ENCODE measurements at places on chromosomes 6 and 20.

- no peak for DNase-seq
Measured at GRCh38 chr20:13274275-13274861, 53.3 kb downstream of the ISM1 start.

- DNase-seq = no peak
Measured at GRCh38 chr20:15627089-15627488, 946.2 kb downstream of the KIF16B start.

GRCh38 chr20:51100617-51101016 is 77.7 kb upstream of the KCNG1 start:
- no peak for DNase-seq

- no peak for DNase-seq
Measured at GRCh38 chr6:1463751-1464426, 74.5 kb downstream of the FOXF2 start.

GRCh38 chr6:15763364-15763763 is 100.5 kb upstream of the DTNBP1 start:
- no peak for DNase-seq

DNA sequence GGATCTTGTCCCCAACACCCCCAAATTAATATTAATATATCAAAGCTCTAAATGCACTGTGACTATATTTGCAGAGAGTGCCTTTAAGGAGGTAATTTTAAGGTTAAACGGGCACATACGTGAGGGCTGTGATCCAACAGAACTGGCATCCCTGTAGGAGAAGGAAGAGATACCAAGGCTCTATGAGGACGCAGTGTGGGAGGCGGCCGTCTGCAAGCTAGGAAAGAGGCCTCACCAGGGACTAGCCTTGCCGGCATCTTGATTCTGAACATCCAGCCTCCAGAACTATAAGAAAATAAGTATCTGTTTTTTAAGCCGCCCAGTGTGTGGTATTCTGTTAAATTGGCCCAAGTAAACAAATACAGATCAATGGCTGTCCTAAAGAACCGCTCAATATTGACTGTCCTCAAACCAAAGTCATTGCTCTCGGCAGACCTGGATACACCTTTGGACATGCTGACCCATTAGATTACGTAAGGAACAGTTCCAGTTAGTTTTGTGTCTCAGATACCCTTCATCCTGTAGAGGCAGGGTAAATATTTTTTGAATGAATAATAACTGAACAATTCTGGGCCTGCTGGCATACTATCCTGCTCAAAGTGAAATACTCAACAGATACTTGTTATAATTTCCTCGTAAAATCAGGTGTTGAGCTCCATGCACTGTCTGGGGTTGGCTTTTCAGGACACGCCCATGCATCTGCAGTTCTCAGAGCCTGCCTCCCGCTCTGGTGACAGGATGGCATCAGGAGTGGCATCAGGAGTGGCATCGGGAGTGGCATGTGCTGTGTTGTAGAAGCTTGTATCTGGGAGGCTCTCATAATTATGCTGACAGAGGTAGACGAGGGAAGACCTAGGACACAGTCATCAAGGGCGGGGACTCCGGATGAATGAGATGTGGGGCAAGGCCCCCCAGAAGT is 6.3 kb downstream of the PRR18 start:
- DNase-seq = no peak

DNA sequence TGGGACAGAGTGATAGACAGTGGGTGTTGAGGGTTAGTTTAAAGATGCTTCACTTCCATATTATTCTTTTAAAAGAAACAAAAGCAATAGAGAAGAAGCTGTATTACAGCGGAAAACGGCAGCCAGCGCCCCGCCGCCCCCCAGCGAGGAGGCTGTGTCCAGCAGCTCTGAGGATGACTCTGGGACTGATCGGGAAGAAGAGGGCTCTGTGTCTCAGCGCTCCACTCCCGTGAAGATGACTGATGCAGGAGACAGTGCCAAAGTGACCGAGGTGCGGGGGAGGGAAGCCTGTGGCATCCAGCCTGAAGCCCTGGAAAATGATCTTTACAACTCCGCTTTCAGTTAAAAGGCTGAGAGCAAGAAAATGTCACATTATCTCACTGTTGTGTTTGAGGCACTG is 100.2 kb downstream of the FIG4 start:
- peak; percentile 32 for DNase-seq

DNA sequence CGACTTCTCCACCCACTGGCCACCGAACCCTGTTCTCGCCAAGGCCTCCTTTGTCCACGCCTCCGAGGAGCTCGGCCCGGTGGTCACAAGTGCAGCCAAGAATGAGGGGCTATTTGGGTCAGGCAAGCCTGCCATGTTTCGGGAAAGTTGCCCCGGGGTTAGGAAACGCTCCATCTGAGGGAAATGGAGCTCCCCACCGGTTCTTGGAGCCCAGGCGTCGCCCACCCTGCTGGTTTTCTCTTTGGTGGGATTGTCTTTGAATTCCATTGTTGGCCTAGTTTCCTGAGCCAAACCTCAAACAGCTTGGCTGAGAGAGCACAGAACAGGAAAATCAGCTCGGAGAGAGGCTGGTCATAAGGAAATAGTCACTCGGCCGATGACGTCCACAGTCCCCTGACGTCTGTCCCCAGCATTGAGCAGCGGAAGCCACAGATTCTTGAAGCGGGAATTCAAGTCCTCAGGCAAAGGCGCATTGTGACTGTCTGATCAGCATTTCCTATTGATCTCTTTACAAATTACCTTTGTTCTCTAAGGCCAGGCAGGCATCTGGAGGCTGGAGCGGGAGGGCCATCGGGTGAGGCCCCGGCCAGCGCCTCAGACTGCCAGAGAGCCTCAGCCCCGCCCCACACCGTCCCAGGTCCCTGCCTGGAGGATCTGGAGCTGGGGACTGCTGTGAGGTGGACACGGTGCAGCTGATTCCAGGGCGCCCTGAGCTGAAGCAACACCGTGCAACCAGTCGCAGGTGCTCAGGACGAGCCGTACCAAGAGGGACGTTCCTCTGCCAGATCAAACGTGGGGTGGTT is 138.6 kb downstream of the DLL1 start:
- DNase-seq = no peak

- no peak for DNase-seq
Measured at GRCh38 chr6:20169119-20169557, 43.1 kb downstream of the MBOAT1 start.

DNA sequence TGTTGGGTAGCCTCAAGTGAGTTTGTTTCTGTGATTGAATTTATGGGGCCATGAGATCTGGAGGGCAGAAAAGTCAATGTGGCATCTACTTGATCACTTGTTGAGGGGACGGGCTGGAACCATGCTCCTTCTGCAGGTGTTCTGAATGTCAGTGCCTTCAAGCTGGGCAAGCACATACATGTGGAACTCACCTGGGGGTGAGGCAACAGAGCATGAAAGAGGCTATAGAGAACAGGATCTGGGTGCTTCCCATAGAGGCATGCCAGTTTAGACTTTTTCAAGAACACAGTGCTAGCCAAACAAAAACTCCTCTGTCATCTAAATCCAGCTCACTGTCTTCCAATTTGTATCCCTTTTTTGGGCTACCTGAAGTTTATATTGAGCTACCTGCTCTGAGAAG is 77.8 kb upstream of the SLC35B3 start:
- DNase-seq = no peak

DNA sequence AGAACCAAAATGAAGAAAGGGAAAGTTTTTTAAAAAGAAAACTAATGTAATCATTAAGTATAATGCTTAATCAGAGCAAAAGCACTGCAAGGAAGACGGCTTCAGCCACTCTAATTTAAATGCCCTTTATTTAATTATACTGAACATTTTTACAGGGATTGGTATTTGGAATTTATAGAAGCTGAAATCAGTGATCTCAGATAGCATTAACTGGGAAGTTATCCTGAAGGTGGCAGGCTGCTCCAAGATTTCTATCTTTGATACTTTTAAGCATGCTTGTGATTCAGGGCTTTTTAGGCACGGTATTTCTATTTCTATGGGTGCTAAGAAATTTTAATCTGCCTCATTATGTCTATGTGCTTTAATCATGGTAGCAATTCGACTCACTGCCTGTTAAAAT is 1.3 kb upstream of the NDUFAF4 start:
- peak; percentile 38 for DNase-seq

DNA sequence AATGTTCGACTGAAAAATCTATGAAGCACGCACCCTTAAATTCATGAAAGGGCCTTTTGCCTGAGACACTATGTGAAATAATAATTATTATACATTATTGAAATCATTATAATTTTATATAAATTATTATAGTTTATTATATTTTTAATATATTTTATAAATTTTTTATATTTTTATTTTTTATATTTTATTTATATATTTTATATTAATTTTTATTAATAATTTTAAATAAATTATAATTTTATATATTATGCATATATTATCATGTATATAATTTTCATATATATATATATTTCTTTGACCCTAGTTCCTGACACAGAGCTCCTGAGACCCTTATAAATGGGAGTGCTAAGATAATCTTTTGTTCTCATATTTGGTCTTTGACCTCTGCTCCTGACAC is 13.5 kb downstream of the NCR2 start:
- no peak for DNase-seq

- no peak for DNase-seq
Measured at GRCh38 chr6:56671160-56671559, 28.5 kb upstream of the DST start.

- no peak for DNase-seq
Measured at GRCh38 chr20:58130581-58130980, 97.9 kb downstream of the ANKRD60 start.

- no peak for DNase-seq
Measured at GRCh38 chr20:24056491-24056890, 67.9 kb upstream of the GGTLC1 start.

- no peak for DNase-seq
Measured at GRCh38 chr6:150001295-150002008, 23.9 kb downstream of the RAET1L start.

DNA sequence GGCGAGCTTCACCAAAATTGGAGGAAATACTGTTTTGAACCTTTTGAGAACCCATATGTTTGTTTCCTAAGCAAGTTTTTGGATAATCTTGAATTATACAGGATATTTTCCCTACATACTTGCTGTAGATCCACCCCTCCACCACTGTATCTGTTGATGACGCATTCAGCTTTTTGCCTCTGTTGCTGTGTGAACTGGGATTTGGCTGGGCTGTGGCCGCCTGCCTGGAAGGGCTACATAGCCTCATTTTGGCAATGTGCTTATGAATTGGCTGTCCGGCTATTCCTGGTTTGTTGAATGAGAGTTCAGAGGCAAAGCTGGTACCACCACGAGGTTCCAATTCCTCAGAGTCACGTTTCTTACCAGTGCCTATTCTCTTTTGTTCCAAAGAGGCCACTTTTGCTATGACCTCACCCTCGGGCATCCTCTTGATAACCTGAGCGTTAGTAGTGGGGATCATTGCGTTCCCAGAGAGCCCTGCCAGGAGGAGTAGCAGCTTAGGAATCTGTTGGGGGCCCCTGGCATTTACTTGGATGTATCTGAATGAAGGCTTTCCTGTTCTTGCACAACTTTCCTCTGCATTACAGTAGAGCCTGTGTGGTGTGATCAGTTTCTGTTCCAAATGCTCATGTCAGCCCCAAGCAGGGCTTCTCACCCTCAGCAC is 6.4 kb downstream of the FAM83D start:
- DNase-seq = no peak

GRCh38 chr6:3456395-3456897 is 404 bp downstream of the SLC22A23 start:
- DNase-seq = no peak

GRCh38 chr6:78117966-78118365 is 465.1 kb downstream of the MEI4 start:
- no peak for DNase-seq

DNA sequence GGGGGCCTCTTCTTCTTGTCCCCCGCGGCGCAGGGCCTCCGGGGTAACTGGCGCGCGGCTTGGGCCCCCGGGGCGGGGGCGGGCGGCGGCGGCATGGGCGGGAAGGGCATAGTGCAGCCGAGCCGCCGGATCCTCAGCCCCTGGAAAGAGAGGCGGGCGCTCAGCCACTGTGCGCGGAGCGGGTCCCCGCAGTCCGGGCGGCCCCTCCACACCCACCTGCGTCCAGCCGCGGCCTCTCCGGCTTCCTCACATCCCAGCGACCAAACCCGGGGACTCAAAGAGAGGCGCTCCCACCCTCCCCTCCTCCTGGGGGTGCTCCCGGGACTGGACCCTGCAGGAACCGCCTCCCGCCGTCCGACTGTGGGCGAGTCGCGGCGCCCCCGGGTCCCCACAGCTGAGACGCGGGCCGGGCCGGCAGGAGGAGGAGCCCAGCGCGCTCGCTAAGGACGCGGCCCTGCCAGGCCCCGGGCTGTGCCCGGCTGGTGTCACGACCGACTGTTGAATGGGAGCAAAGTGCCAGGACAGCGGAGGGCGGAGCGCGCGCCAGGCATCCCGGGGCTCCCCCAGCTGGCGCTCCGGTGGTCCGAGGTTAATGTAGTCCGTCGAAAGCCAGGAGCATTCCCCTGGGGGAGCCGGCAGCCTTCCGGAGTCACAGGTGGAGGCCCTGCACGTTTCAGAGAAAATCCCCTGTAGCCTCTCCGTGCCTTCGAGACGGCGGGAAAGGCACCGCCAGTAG is at the start of gene PRR18:
Gene PRR18, minus strand, starts transcription at position 360 of the 736 bp plus-strand sequence. Its CDS starts 250 bp downstream, at position 110.
- no peak for DNase-seq

DNA sequence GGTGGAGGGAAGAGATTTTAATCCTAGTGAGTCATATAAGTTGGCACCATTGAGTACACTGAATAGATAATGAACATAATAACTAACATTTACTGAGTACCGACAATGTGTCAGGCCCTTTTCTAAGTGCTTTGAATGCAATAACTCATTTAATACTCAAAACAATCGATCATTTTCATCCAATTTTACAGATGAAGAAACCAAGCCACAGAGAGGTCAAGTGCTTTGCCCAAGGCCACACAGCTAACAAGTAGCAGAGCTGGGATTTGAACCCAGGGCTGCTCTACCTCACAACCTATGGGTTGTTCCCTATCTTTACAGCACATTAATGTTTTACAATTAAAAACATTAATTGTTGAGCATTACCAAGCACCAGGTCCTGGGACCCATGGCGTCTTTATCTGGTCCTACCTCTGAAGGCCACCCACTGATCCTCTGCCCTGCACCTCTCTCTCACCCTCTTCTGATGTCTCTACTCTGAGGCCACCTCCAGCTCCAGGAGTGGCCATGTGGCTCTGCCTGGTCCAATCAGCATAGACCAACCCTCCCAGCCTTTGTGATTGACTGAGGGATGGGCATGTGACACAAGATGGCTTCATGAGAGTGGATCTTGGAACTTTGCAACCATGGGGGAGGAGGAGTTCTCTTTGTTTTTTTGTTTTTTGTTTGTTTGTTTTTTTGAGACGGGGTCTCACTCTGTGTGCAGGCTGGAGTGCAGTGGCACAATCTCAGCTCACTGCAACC is 83.9 kb downstream of the KCNB1 start:
- no peak for DNase-seq

DNA sequence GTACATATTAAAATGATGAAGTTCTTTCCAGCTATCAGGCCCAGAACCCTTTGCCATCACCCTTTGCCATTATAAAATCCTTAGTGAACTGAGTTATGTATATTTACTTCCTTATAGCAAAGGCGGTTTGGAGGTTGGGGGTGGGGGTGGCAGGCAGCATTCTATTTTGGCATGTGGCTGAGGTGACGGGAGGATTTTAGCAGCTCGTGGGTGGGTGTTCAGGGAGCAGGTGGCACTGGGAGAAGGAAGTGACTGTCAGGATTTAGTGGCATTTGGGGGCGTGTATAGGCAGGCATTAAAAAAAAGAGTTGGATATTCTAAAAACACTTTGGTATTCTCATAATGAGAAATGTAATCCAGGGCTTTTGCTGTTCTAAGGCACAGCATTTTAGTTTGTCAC is 150.7 kb downstream of the RIMS1 start:
- DNase-seq = no peak
